ENCODE measurements at places on chromosomes 6 and 20. TPM values are rescaled to one million over a fixed set of nuclear protein-coding genes. Genes with fewer than 3 reads are reported as not detected.
A peak's percentile ranks its signal among the peaks of the same experiment; 100 is the strongest.

- DNase-seq = peak; percentile 96
These were observed 16.2 kb upstream of the UBR2 start for GRCh38 chr6:42547407-42548329.

- DNase-seq = no peak
These were observed 34.8 kb downstream of the SH3BGRL2 start for GRCh38 chr6:79665725-79666551.

DNA sequence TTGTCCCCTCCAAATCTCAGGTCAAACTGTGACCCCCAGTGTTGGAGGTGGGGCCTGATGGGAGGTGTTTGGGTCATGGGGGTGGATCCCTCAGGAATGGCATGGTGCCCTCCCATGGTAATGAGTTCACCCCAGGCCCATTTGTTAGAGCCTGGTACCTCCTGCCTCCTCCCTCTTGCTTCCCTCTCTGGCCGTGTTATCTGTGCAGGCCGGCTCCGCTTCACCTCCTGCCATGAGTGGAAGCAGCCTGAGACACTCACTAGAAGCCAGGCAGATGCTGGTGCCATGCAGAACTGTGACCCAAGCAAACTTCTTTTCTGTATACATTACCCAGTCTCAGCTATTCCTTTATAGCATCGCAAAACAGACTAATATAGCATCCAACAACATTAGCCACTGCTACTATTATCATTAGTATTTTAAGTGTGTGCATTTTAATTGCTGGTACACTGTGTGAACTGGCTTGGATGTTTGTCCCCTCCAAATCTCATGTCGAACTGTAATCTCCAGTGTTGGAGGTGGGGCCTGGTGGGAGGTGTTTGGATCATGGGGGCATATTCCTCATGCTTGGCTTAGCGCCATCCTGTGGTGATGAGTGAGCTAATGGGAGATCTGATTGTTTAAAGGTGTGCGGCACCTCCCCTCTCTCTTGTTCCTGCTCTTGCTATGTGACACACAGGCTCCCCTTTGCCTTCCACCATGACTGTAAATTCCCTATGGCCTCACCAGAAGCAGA lies 12.2 kb upstream of the OSER1 start:
- DNase-seq = no peak

GRCh38 chr6:5411414-5411813 lies 150.1 kb downstream of the FARS2 start:
- no peak for DNase-seq

TCFL5 gene
- total RNA-seq = 9.6 TPM

DNA sequence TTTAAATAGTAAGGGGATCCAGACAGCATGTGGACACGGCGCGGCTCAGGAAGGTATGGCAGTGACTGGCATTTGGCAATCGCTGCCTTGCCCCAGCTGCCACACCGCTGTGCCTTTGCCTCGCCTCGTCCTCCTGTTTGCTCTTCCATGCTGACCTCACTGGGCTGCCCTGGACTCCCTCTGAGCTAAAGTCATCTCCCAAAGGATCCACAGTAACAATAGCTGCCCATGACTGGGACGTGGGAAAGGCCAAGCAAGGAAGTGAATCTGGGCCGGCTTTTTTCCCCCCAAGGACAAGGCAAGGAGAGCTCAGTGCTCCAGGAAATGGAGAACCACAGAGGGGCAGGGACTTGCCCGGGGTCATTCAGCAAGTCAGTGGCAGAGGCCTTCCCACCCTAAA lies 48.1 kb downstream of the JPH2 start:
- DNase-seq = no peak

Data from posterior vena cava (tissue), 2 donors.